ENCODE measurements at places on chromosomes 5 and 9.

DNA sequence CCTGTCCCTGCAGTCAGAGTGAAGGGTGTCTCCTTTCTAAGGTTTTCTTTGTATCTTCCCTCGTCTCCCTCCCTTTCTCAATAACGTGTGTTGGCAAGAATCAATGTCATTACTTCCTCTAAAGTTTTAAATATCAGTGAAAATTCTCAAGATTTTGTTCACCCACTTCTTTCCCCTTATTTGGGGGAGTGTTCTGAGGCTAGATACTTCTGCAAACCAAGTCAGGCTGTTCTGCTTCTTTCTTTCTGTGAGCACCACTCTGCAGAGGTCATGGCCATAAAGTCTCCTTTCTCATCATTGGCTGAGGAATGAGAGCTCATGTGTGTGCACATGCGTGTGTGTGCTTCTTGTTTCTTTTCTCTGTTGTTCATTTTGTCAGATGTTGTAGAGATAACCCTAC, 26.6 kb upstream of the SPATA31C2 start:
- DNase-seq = no peak

DNA sequence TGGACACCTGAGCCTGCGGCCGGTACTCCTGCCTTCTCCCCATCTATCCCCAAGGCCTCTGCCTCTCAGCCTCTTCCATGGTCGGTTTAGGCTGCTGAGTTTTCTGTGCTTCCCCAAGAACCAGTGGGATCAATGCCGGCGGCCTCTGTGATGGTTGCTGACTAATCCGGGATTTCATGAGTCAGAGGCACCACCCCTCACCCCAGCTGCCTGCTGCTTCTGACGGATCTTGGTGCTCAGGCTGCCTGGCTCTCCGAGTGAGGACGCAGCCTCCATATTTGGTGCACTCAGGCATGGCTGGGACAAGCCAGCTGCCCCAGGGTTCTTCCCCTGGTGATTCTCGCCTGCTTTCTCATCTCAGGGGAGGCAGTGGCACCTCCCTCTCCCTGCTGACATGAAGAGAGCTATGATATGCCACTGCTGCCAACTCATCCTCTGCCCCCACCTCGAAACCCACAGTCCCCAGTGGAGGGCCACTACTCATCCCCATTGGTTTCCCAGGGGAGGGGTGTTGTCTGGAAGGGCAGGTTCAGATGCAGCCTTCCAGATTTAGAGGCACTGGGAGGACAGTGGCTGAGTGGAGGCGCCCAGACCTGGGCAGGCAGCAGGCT, 3.3 kb upstream of the MAN1B1 start:
- peak; percentile 70 for DNase-seq

- no peak for DNase-seq
Measured at GRCh38 chr5:126811515-126812198, 34.7 kb downstream of the LMNB1 start.

DNA sequence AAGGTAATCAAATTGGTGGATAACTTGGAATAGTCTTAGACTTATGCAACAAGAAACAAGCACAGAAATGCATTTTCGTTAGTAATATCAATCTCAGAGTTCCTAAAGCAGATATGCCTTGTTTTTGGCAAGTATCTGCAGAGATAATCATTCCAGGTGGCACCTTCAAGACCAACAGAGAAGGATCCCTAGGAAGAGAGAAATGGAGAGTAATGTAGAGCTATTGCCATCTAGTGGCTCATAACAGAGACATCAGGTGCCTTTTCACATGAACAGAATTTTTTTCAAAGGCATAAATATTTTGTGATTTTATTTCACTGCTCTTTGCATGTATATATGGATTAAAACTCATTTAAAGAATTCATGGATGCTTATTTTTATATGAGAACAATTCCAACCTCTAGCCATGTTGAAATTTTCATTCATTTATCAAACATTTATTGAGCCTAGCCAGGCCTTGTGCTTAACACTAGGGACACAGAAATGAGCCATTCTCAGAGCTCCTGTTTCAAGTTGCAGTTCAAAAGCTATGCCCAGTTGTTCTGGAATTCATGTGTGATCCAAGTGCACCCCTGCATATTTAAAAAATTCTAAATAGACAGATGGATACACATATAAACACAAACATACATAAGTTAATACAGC, 117.5 kb upstream of the OR13F1 start:
- peak; percentile 16 for DNase-seq

DNA sequence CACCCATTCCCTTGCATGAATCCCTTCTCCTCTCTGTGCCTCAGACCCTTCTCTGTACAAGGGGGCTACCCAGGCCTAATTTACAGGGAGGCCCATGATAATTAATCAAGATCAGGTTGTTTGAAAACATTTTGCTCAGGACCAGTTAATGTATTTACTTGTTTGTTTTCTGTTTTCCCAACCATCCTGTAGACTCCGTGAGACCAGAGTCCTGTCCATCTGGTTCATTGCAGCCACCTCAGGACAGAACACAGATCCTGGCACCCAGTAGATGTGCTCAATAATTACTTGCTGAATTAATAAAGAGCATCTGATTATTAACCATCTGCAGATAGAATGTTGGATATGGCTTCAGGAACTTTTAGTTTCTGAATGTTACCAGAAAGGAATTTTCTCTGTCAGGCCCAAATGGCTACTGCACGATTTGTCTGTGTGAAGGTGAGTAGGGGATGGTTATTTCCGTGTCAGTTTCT, 27.3 kb downstream of the FOXI1 start:
- no peak for DNase-seq

- peak; percentile 48 for DNase-seq
Measured at GRCh38 chr5:52987711-52988331, 1.3 kb upstream of the ITGA2 start.

DNA sequence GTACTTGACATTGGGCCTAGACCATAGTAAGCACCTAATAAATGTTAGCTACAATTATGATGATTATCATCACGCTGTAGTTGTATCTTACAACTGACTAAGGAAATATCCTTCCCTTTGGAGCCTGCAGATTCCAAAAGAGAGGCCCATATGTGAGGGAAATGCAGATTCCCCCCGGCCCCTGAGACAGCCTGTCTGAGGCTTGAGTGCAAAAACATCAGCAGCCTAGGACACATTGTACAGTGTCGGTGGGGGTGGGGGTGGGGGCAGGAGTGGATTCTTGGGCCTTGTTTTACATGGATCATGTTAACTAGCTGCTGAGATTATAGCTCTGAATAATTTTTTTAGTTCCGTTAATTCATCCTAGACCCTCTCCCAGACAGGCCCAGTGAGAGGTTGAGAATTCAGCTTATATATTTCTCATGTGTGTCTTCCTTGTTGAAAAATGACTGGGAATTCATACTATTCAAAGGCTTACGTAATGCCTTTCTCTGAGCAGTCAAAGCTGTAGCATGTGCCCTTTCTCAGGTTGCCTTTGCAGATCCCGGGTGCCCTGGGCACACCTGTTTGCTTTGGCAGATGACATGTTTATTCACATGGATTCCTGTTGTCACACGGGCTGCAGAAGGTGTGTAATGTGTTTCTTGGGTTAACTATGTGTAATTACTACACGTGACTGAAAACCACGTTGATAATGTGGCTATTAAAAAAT, 262.8 kb downstream of the NR3C1 start:
- DNase-seq = no peak

GRCh38 chr9:101485924-101486692, 47.5 kb upstream of the RNF20 start:
- DNase-seq = no peak

DNA sequence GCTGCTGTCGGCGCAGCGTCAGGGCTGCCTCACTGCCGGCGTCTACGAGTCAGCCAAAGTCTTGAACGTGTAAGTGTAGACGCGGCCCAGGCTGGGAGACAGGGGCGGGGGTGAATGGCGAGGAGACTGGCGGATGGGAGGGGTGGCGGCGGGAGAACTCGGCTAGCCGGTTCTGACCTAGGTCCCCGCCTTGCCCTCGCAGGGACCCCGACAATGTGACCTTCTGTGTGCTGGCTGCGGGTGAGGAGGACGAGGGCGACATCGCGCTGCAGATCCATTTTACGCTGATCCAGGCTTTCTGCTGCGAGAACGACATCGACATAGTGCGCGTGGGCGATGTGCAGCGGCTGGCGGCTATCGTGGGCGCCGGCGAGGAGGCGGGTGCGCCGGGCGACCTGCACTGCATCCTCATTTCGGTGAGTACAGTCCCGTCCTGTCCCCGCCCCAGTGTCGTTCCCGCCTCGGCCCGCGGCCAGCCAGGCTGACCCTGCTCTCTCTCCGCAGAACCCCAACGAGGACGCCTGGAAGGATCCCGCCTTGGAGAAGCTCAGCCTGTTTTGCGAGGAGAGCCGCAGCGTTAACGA, 745 bp downstream of the GADD45G start:
- no peak for DNase-seq

DNA sequence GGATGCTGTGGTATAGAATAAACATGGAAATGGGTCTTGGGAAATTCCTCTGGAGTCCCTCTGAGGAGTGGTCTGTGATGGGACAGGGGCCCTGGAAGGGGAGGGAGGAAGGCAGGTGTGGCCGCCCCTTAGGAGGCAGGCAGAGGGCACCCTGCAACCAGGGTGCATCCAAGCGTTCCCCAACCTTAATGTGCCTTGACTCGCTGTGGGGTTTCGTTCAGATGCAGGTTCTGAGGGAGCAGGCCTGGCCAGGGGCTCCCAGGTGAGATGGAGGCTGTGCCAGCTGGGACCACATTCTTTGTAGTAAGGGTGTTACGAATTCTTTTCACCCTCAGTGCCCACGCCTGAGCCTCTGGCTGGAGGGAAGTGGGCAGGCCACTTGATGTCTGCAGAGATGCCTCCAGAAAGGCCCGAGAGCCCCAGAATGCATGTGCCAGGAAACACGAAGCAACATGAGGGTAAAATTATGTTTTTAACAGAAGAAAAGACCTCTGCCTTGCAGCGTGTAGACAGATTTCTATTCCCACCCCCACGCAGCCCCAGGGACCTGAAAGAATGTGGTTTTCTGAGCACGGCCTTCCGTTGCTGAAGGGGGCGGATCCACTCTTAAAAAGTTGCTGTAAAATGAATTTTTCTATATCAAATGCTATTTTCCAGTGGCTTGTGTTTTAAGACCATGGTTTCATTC, 150.4 kb upstream of the IER5L start:
- DNase-seq = no peak
